ENCODE measurements at places on chromosomes 3 and 15.

- DNase-seq = no peak
Measured at GRCh38 chr15:71256934-71257664, 141.8 kb downstream of the THSD4 start.

- DNase-seq = no peak
Measured at GRCh38 chr15:71448688-71449114, 333.4 kb downstream of the THSD4 start.

DNA sequence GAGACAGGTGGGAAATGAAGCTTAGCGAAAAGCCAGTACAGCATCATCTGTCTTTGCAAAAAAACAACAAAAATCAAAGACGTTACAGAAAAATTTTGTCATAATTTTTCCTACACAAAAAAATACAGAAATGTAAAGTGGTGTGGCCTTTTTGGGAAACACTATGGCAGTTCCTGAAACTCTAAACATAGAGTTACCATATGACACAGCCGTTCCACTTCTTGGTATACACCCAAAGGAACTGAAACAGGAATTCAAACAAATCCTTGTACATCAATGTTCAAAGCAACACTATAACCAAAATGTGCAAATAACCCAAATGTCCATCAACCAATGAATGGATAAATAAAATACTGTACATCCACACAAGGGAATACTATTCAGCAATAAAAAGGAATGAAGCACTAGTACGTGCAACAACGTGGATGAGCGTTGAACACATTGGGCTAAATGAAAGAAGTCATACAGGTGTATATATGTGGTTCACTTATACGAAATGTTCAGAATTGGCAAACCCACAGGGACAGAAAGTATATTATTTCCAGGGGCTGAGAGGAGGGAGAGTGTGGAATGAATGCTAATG, 46.8 kb downstream of the GLB1 start:
- no peak for DNase-seq

DNA sequence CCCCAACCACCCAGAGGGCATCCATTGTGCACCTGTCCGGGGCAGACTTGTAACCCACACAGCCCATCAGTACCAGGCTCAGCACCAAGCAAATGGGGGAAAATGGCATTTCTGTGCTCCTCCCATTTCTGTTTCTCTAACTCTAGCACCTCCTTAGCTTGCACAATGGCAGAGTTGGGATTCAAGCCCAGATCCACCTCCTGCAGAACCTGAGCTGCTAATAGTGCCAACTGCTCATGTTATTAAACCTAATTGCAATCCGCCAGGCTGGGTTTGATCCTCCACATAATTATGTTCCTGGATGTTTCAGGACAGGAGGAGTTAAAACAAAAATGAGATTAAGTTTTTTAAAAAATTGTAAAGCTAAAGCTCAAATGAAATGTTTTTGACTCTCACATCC, 235.0 kb downstream of the OCA2 start:
- DNase-seq = no peak

GRCh38 chr3:81752604-81753003, 8.8 kb downstream of the GBE1 start:
- no peak for DNase-seq

- no peak for DNase-seq
Measured at GRCh38 chr3:129424185-129424841, 4.1 kb downstream of the EFCAB12 start.

All from T-helper 2 cell (primary cell).